NCI-H1105 (cell line): ENCODE measurements at places on chromosomes 6 and 20.

- DNase-seq, result no peak
Observed at GRCh38 chr6:132365281-132365907, 35.9 kb downstream of the MOXD1 start.

- no peak for DNase-seq
Observed at GRCh38 chr6:129908858-129909257, 47.7 kb upstream of the TMEM244 start.

DNA sequence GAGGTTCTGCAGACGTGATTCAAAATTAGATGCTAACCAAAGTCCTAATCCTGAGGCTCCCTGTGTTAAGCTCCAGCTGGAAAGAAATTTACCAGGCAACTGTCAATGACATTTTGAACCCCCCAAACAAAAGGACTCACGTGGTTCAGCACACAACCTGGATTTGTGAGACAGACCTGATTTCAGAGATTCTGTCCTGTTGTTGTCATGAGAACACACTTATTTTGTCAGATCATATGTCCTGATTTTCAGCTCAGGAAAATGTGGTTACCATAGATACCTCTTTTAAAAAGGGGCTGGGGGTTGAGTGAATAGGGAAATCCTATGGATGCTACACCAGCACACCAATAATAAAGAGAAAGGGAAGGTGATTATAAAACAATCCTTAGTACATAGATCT, 61.6 kb downstream of the MTFR2 start:
- DNase-seq, result no peak

GRCh38 chr6:32995448-32995847, 13.9 kb downstream of the HLA-DOA start:
- no peak for DNase-seq

GRCh38 chr20:32474967-32475811, 109.9 kb downstream of the NOL4L start:
- DNase-seq, result no peak

GRCh38 chr6:130906736-130907381, 79.7 kb downstream of the SMLR1 start:
- DNase-seq, result no peak

DNA sequence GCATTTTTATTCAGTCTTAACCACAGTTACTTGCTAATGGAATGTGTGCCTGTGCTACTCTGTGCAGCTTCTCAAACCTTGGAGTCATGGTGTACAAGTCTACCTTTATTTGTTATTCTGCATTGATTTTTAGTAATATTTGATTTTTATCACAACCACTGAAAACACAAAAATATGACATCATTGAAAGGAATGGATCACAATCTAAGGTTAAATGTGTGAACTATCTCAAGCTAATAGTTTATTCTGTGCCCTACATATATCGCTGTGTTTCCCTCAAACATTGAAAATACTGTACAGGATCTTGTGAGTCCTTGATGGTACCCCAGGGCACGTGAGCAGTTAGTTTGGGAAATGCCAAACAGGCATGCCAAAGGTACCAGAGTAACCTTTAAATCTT, 573.4 kb downstream of the FRK start:
- DNase-seq, result no peak

DNA sequence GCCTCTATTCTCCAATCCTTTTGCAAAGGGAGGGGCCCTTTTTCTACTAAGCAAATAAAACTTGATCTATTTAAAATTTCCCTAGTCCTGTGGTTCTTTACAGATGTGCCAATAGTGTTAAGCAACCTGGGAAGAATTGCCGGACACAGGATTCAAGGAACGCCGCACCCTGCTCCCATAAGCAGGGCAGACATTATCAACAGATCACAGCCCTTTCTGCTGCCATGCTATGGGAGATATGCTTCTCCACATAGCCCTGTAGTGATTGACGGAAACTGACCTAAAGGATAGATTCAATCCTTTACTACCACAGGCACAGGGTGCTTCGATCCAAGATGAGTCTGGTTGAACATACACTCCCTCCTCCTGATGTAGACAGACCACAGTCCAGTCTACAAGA, 118.4 kb upstream of the TRAF3IP2 start:
- DNase-seq, result no peak
